CD4-positive, alpha-beta memory T cell (primary cell): ENCODE measurements at places on chromosomes 12 and 14. TPM values are rescaled to one million over a fixed set of nuclear protein-coding genes. Genes with fewer than 3 reads are reported as not detected.

- no peak for DNase-seq
Measured at GRCh38 chr12:103673487-103673886, 86.4 kb downstream of the STAB2 start.

DNA sequence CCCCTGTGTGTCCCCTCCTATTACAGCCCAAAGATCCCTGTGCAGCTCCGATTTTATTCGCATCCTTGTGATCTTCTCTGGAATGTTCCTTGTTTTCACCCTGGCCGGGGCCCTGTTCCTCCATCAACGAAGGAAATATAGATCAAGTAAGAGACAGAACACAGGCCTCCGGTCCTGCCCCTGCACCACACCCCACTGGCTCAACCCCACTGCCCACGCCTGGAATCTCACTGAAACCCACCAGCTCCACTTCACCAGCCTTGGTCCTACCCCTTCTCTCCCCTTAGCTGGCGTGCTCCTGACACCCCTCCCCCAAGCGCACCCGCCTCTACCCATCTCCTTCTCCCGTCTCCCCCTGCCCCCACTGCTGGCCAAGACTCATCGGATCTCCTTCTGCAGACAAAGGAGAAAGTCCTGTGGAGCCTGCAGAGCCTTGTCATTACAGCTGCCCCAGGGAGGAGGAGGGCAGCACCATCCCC is 934 bp upstream of the TAPBPL start:
- no peak for DNase-seq

DNA sequence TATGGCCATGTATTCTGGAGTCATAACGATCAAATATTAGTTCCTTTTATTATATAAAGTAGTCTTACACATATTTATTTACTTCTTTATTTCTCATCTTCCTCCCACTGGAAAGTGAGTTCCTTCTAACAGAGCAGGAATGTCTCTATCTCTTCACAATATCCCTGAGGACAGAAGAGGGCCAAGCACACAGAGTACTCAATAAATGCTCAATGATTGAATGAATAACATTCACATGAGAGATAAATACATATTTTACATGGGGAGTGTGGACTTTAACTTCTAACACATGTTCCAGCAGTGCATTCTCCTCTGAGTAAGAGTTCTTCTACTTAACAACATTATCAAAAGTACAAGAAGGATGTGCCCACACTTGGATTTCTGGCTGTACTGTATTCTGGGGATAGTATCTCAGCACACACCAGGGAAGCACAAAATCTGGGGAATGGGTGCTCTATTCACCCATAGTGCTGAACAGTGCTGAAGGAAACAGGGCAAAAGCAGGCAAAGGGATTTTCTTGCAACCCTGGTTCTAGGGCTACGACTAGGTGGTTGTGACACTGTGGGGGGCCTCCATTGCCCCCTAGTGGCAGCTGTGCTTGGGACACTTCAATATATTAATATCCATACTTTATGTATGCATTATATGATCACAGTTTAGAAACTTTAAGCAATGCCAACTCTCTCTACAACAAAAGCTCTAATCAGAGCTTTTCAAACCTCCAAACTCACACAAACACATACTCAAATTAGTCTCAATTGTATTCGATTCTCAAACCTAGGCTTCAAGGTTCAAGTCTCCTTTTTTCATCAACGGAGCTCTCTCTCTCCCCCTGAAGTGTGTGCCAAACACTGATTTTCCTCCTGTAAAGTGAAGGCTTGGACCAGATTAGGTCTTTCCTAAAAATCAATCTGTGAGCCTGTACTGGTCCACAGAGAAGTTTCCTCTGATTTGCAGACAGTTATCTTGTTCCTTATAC is 115.5 kb downstream of the SLC2A13 start:
- peak; percentile 33 for DNase-seq

DNA sequence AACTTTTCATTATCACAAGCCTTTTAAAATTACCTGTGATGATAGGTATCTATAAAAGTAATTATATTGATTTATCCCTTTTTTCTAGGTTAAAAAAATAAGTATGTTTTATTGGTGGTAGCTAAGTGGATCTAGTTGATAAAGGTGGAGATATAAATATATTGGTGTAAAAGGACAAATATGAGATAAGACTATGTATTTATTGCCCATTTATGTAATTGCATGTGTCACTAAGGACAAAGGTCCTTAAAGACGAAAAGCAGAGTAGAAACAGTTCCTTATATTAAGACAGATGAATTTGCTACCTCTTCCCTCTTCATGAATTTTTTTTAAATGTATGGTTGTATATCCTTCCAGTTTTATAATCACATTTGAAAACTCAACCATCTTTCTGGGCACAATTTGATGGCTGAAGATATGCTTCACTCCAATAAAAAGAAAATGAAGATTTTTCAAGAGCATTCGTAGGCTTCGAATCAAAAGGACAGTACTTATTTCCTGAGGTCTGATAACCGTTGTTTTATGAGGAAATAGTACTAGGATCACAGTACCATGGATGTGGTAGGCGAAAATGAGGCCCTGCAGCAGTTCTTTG is at the start of gene MYRFL:
MYRFL (plus strand) TSS at position 262 of the 595 bp plus-strand sequence; CDS start at position 553, 291 bp downstream.
- DNase-seq, result no peak

GRCh38 chr12:52672321-52672933 is 7.8 kb downstream of the KRT1 start:
- DNase-seq, result no peak

GRCh38 chr14:77088219-77088618 is 9.8 kb upstream of the CIPC start:
- peak; percentile 12 for DNase-seq

DNA sequence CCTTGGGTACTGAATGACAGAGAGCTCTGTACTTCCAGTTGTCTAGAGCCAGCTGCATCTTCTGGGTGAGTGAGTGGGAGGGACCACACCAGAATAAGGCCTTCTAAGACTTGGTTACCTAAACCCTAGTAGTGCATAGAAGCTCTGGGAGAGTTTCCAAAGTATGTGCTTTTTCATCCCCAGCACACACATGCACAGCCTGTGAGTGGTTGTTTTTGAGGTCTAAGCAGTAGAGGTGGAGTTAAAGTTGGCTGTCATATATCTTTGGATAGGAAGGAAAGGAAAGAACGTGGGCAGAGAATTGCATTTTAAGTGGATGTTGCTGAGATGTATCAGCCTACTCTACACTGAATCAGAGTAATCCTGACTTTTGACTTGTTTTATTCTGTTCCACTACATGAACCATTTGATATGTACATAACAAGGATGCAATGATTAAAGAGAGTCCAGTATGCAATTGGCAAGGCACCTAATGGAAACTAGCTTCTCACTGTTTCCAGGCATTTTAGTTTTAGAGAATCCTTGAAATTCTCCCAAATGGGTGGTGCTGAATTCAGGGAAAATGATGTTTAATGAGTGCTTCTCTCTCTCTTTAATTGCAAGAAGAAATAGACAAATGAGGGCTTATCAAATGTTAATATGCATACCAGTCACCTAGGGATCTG is 51.8 kb upstream of the PRICKLE1 start:
- DNase-seq, result no peak

- no peak for DNase-seq
Measured at GRCh38 chr14:20419419-20419818, 6.1 kb upstream of the TEP1 start.

DNA sequence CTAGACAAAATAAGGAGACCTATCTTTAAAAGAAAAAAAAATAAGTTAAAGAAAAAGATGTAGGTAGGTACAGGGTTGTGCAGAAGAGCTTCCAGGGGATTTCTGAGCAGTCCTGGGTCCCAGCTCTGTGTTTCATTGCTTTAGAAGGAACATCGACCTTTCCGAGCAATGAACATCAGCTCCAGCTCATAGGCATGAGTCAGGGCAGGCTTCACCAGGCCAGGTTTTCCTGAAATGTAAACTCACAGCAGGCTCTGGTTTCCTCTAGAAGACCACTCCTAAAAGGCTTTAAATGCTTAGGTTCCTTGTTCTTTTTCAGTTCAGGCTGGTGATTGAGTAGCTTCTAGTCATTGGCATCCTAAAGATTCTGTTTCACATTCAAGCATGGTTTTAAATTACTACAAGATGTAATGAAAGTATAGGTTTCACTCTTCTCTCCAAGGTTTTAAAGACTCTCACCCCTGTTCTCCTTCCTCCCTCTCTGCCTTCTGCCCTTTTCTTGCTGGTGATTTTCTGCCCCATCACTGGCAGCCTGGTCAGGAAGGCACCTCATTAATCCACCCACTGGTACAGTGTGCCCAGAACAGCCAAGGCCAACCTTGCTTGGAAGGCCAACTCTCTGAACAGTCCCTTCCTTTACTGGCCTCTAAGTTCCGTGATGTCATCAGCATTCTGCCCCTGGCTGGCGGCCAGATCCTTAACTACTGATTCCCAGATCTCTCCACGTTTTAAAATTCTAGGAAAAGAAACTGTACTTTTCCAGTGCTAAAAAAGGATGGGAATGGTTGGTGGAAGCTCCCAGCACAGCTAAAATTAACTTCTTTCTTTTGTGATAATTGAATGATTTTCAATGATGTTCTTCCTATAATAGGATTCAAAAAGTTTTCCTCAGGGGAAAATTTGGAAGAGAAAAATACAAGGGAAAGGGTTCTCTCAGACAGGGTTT is 109.4 kb upstream of the HIF1A start:
- no peak for DNase-seq

- no peak for DNase-seq
Measured at GRCh38 chr12:76871082-76871481, 7.7 kb downstream of the CSRP2 start.

- DNase-seq, result no peak
Measured at GRCh38 chr14:97248973-97249372, 451.8 kb downstream of the VRK1 start.

GRCh38 chr12:82953397-82953796 is 266.7 kb downstream of the TMTC2 start:
- no peak for DNase-seq

DNA sequence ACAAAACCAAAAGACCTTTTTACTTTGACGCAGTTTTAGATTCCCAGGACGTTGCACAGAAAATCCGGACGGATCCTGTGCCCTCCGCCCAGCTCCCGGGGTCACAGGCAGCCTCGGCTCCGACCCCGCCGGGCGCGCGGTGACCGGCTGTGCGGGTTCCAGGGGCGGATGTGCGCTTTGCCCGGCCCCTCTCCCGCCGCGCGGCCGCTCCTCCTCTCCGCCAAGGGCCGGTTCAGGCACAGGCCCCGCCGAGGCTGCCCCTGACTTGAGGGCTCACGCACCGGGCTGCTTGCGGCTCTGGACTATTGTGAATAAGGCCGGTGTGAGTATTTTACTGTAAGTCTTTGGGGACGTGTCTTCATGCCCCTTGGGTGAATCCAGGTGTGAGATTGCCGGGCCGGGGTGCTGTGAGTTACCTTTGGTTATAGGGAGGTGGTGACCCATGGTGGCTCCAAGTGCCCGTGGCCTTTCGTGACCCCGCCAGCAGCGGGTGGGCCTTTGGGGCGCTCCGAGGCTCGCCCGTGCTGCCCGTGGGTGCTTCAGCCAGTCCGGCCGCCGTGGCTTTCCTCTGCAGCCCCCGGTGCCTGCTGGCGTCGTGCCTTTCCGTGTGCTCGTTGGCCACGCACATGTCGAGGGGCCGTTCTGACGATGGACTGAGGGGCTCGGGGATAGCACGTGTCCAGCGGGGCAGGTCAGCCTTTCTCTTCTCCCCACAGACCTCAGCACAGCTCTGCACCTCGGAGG is 45.9 kb downstream of the NOC4L start:
- DNase-seq, result no peak

DNA sequence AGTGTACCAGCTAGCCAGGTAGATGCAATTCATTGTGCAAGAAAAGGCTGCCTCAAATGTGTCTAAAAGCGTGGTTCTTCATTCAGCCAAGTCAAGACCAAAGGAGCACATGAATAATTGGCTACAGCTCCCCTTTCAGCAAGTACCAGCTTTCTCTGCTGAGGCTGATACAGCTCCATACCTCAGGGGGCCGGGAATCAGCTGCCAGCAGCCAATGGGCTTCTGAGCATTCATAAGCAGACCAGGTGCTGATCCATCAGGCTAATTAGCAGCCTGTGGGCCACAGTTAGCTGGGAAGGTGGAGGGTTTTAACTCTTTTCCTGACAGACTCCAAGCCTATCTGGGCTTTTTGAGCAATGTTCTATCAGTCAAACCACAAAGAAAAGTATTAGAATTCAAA is 264.7 kb downstream of the APAF1 start:
- DNase-seq, result no peak

DNA sequence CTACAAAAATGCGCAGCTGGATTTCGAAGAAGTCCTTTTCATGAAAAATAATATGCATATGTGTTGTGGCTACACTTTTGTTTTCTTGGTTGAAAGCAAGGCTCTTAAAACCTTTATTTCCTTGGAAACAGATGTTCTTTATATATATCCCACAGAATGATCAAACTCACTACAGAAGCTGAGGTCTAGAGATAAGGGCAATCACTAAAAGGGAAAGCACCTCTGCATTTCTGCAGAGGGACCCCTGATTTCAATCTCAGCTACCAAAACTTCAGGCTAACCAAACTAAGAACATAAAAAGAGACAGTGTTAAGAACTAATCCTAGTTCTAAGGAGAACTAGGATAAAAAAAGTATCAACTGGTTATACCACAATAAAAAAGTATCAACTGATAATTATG is 65.4 kb upstream of the CDKL1 start:
- no peak for DNase-seq

- no peak for DNase-seq
Measured at GRCh38 chr14:77065851-77066577, 32.0 kb upstream of the CIPC start.

DNA sequence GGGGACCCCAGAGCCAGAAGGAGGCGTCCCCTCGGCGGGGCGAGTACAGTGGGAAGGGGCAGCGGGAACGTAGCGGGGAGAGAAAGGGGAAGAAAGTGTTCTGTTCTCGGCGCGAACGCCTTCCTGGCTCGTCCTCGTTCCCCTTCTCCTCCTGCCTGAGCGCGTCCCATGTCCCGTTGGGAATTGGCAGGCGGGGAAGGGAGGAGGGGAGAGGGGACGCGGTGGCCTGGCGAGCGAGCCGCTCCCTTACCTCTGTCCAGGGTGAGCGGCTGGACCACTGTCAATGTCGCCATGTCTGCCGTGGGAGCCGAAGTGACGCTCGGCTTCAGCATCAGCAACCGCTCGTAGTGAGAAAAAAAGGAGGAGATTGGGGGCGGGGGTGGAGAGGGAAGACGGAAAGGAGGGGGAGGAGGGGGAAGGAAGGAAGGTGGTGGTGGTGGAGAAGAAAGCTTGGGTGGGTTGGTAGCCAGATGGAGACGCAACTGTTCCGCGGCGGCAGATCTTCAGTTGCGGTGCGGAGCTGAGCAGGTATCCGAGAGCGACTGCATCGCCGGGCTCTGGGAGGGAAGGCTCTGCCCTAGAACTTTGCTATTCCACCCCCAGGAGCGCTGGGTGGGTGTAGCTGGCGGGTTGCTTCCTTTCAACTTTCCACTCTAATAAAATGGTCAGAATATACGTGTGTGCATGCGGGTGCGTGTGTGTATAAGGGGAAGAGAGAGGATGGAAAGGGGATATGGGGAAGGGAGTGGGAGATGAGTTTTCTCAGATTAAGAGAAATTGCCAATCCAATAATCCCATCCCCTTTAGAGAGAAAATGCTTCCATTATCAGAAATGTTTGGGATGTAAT is at the start of gene LIN7A:
LIN7A (minus strand) TSS at position 544 of the 848 bp plus-strand sequence; CDS start at position 332, 212 bp downstream.
- DNase-seq, result no peak

GRCh38 chr14:94284221-94284620 is 8.8 kb downstream of the SERPINA10 start:
- DNase-seq, result no peak

The PPP1R3E gene
- total RNA-seq, result 87.3 TPM

The CLBA1 gene
- 1.3 TPM for total RNA-seq

The SRRM4 gene
- not detected for total RNA-seq

The FLVCR2 gene
- total RNA-seq, result 4.1 TPM

The NCKAP5L gene
- 11.2 TPM for total RNA-seq

The GPRC5A gene
- total RNA-seq, result not detected

The SENP1 gene
- 28.7 TPM for total RNA-seq

The EPYC gene
- total RNA-seq, result not detected

The SMIM41 gene
- not detected for total RNA-seq

The MIPOL1 gene
- total RNA-seq, result 0.81 TPM

The KRT81 gene
- not detected for total RNA-seq

The ARHGEF40 gene
- total RNA-seq, result 0.42 TPM

The ACSM4 gene
- not detected for total RNA-seq

The PZP gene
- not detected for total RNA-seq
